HCT116 (cell line): ENCODE measurements at places on chromosomes 4 and X. TPM values are rescaled to one million over a fixed set of nuclear protein-coding genes. Genes with fewer than 3 reads are reported as not detected.
A peak's percentile ranks its signal among the peaks of the same experiment; 100 is the strongest.

- DNase-seq = no peak
- no peak overlapping the region for H3K27ac ChIP-seq
- H3K36me3 ChIP-seq = no peaks in the 10 kb centered on the region
- H3K4me1 ChIP-seq = no peaks in the 10 kb centered on the region
- no peak overlapping the region for H3K4me3 ChIP-seq
Observed at GRCh38 chr4:33886356-33886755, 2358.0 kb downstream of the ARAP2 start.

Gene GATA1
- 0.34 TPM for total RNA-seq

Gene SEC24D
- total RNA-seq = 28.5 TPM

Gene CXCL8
- total RNA-seq = 1.8 TPM

Gene UGT2B7
- not detected for total RNA-seq

DNA sequence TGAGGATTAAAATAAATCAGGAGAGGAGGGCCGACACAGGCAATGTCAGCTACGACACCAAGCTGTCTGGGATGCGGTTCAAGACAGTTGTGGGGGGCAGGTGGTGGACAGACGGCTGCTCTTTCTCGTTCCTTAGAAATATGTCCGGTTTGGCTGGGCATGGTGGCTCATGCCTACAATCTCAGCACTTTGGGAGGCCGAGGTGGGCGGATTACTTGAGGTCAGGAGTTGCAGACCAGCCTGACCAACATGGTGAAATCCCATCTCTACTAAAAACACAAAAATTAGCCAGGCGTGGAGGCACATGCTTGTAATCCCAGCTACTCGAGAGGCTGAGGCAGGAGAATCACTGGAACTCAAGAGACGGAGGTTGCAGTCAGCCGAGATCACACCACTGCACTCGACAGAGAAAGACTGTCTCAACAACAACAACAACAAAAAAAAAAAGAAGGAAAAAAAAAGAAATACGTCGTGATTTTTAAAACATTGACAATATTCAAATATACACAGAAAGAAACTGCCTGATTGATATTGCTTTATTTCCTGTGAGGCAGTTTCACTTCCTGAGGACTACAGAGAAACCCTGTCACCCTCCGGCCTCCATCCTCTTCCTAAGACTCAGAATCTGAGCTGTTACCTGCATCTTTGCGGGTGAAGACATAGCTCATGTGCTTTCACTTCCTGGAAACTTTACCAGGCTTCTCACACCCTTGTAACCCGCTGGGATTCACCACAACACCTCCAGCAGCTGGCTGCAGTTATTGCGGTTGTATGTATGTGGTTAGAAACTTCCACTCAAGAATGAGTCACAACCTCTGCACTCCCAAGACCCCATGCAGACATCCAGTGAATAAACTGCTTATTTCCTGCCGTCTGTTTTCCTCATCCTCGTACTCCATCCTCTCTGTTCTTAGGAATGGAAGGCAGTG lies 63.8 kb upstream of the STS start:
- H3K36me3 ChIP-seq = no peaks in the 10 kb centered on the region
- H3K4me3 ChIP-seq = no peak overlapping the region
- DNase-seq = peak; percentile 23
- no peaks in the 10 kb centered on the region for H3K27me3 ChIP-seq

DNA sequence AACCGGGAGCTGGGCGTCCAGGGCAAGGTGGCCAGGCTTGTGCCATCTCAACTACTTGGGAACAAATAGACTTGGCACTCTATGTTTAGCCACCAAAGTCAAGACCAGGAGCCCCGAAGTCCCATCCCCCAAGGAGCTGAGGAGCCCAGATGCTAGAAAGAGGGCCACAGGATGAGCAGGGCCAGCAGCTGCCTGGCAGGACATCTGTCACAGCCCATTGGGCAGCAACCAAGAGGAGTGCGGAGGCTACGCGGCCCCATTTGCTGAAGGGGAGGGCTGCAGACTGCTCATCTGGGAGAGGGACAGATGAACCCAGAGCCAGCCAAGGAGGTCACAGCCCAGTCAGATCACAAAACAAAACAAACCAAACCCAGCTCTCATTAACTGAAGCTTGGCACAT lies 22.9 kb upstream of the SOWAHD start:
- H3K27me3 ChIP-seq = no peaks in the 10 kb centered on the region
- no peak overlapping the region for H3K4me3 ChIP-seq
- no peaks in the 10 kb centered on the region for H3K36me3 ChIP-seq

Gene NPNT
- 15.8 TPM for total RNA-seq

DNA sequence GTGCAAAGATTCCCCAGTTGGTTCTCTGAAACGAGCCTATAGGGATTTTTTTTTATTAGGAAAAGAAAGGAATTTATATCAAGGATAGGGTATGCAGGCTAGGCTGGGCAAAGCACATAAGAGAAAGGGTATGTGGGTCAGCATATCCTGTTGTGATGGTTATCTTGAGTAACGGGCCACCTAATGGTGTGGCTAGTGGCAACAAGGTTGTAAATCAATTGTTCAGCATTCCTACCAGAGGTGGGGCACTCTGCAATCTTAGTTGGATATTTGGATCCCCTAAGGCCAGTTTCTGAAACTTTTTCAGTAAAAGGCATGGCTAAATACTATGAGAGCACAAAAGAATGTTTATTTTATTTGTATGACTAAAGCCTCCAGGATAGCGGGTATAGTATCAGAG lies 42.7 kb downstream of the DCAF12L1 start:
- no peak overlapping the region for H3K4me3 ChIP-seq
- no peaks in the 10 kb centered on the region for H3K4me1 ChIP-seq
- no peak for DNase-seq
- H3K27me3 ChIP-seq = no peaks in the 10 kb centered on the region

Gene TLR1
- total RNA-seq = 1.4 TPM

GRCh38 chrX:136778916-136779315 lies 1.8 kb downstream of the ARHGEF6 start:
- no peaks in the 10 kb centered on the region for H3K36me3 ChIP-seq
- no peak overlapping the region for H3K4me3 ChIP-seq
- DNase-seq = no peak
- no peak overlapping the region for H3K27ac ChIP-seq
- H3K27me3 ChIP-seq = no peaks in the 10 kb centered on the region

DNA sequence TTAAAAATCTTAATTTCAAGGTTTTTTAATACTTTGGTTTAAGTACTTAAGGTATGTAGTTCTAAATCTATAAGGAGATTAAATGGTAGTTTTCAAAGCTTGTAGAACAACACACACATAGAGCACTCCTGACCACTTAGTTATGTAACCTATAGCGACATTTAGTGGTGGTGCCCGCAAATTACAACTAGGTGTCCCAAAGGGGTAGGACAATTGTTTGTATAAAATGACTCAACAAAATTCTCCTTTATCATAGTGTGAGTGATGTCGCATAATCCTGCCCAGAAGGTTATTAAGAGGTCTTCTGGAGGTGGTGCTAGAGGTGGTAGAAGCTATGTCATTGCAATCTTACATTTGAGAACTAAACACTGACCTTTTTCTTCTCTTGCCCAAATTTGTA lies 373.0 kb upstream of the RASGEF1B start:
- no peaks in the 10 kb centered on the region for H3K36me3 ChIP-seq
- DNase-seq = peak; percentile 48
- no peak overlapping the region for H3K4me3 ChIP-seq
- H3K27me3 ChIP-seq = peaks cover 13% of the 10 kb centered on the region
- no peak overlapping the region for H3K27ac ChIP-seq

Gene DOK7
- total RNA-seq = 2.4 TPM

DNA sequence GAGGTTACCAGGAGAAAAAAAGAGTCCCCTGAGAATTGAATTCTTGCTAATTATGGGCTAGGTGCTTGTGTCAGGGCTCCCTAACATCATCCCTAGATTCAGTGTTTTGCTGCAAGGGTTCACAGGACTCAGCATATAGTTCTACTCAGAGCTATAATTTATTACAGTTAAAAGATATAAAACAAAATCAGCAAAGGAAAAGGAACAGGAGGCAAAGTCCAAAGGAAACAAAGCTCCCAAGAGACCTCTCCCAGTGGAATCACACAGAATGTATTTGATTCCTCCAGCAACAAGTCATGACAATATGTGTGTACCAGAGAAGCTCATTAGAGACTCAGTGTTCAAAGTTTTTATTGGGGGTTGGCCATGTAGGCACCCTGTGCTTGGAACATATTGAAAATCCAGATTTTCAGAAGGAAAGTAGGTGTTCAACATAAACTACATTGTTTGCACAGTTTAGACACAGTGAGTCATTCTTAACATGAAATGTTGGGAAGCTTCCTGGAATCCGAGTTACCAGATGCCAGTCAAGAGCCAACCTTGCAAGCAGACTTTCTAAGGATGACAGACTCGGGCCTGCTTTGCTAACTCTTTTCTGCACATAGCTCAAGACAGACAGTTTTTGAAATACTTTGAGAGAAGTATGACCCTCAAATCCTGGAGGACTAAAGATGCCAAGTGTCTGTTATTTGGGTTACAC lies 311.3 kb upstream of the EMCN start:
- no peak for DNase-seq
- no peaks in the 10 kb centered on the region for H3K27me3 ChIP-seq
- no peak overlapping the region for H3K4me3 ChIP-seq
- H3K4me1 ChIP-seq = no peaks in the 10 kb centered on the region
- H3K36me3 ChIP-seq = no peaks in the 10 kb centered on the region
- no peak overlapping the region for H3K27ac ChIP-seq
